ENCODE measurements at places on chromosomes 6 and 20.

DNA sequence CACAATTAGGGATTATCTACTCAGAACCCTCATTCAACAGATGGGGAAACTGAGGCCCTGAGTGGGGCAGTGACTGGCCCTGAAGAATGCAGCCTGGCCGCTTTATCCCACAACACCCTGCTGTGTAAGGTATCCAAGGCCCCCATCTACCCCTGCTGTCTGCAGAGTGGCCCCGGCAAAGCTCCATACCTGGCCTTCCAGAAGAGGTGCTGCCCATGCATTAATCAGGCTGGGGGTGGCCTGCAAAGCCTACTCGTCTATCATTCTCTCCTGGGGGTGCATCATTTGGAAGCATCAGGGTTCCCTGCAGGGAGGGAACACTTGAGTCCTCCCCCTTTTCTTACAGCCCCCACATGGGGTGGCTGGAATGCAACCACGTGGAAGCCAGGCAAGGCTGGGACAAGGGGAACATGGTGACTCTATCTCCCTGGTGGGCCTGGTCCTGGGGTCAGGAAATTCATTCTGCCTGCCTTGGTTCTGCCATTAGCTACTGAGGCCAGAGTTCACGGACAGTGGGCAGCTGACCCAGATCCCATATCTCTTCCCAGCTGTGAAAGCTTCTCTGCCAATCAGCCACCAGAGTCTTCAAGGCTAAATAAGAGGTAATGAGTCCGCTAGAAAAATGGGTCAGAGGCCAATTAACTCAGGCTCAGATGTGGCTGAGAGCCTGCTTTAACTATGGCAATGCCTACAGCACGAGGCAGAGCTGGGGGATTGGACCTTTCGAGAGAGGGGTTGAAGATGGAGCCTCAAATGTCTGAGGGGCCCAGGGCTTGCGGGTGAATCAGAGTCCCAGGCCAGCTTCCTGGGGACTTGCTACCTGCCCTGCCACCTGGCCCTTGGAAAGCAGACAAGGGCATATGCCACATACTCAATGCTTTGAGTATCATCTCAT is 72.3 kb upstream of the TOX2 start:
- no peak for DNase-seq

GRCh38 chr6:151445482-151445881 is 6.4 kb downstream of the RMND1 start:
- no peak for DNase-seq

GRCh38 chr20:51388227-51388626 is 154.3 kb downstream of the NFATC2 start:
- DNase-seq = no peak

- no peak for DNase-seq
Observed at GRCh38 chr6:117169064-117169665, 96.2 kb upstream of the VGLL2 start.

GRCh38 chr20:32192698-32193097 is 14.8 kb downstream of the PLAGL2 start:
- no peak for DNase-seq

- peak; percentile 75 for DNase-seq
Observed at GRCh38 chr6:24547243-24547642, 52.5 kb downstream of the ALDH5A1 start.

GRCh38 chr20:11047559-11047958 is 373.8 kb upstream of the JAG1 start:
- DNase-seq = no peak

- DNase-seq = no peak
Observed at GRCh38 chr6:148701375-148701774, 45.5 kb upstream of the UST start.

- DNase-seq = no peak
Observed at GRCh38 chr6:64680446-64680845, 1026.6 kb downstream of the EYS start.

- no peak for DNase-seq
Observed at GRCh38 chr6:71463061-71463460, 174.4 kb downstream of the OGFRL1 start.

- DNase-seq = no peak
Observed at GRCh38 chr6:22053391-22053997, 243.3 kb downstream of the PRL start.

- peak; percentile 71 for DNase-seq
Observed at GRCh38 chr6:35048031-35048613, 93.0 kb downstream of the TCP11 start.

GRCh38 chr6:152748843-152749242 is 1.8 kb upstream of the VIP start:
- no peak for DNase-seq

DNA sequence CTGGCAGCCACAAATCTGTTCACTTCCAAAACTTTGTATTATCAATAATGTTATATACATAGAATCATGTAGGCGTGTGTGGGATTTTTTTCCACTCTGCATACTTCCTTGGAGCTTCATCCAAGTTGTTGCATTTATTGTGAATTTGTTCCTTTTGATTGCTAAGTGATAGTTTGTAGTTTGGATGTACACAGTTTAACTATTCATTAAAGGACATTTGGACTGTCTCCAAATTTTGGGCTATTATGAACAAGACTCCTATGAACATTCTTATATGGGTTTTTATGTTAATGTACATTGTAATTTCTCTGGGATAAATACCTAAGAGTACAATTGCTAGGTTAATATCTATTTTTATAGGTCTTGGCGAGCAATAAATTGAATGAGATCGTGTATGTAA is 36.2 kb upstream of the GCNT2 start:
- DNase-seq = no peak

DNA sequence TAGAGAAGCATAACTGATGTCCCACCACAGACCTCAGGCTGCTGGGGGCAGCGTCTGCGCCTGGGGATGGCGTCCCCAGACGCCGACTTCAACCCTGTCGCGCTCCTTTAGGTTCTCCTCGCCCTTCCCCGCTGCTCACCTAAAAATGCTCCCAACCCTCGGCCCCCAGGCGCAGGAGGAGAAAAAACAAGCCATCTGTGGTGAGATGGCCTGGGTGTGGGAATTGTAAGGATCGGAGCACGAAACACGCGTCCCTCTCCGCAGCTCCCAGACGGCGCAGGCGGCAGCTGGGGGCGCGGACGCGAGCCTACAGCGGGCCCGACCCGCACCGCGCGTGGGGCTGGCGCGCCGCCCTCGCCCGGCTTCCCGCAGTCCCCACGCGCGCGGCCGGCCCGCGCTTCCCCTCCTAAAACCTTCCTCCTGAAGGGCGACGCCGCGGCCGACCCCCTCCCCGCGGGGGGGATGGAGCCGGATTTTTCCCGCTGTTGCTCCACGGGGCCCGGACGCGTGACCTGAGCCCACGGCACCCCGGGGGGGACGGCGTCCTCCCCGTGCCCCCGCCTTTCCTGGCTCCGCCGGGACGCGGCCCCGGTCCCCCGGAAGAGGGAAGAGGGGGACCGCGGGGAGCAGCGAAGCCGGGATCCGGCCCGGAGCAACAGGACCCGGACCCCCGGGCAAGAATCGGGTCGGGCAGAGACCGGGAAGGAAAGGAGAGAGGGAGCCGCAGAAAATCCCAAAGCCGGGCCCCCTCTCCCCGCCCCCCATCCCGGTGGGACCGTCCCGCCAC is 611 bp downstream of the EPB41L2 start:
- no peak for DNase-seq

DNA sequence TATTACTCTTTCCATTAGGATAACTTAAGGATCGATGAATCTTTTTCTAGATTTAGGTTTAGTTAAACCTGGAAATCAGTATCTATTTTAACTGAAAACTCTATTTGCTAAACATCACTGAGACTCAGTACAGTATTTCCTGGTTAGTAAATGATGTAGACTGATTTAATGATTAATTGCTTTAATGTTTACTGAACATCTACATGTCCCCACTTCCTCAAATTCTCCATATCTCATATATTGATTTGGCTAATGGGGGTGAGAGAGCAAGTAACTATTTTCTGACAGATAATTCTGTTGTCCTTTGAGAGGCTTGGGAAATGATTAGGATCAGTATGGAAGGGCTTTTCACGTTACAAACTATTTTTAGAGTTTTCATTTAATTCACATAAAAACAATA is 10.3 kb downstream of the MKKS start:
- DNase-seq = no peak

- no peak for DNase-seq
Observed at GRCh38 chr20:61708891-61709290, 356.8 kb downstream of the TAF4 start.

DNA sequence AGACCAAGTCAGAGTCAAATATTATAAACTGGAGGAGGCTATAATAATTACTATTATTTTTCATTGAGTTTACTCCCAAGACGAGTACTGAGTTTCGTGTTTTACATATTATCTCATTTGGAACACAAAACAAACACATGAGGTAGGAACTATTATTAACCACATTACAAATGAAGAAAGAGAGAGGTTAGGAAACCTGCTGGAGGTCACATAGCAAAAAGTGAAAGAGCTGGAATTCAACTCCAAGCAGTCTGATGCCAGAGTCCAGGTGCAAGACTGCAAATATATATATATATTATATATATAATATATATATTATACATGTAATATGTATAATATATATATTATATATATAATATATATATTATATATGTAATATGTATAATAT is 7.3 kb downstream of the RNF24 start:
- DNase-seq = no peak

GRCh38 chr6:23435126-23435525 is 690.9 kb upstream of the NRSN1 start:
- DNase-seq = no peak

GRCh38 chr6:52136055-52136454 is 48.6 kb upstream of the PKHD1 start:
- no peak for DNase-seq

All from NCI-H187 (cell line).